ENCODE measurements at places on chromosomes 2 and 18. TPM values are rescaled to one million over a fixed set of nuclear protein-coding genes. Genes with fewer than 3 reads are reported as not detected.

GRCh38 chr2:86053166-86053565, 52.5 kb downstream of the POLR1A start:
- no peak for DNase-seq

DNA sequence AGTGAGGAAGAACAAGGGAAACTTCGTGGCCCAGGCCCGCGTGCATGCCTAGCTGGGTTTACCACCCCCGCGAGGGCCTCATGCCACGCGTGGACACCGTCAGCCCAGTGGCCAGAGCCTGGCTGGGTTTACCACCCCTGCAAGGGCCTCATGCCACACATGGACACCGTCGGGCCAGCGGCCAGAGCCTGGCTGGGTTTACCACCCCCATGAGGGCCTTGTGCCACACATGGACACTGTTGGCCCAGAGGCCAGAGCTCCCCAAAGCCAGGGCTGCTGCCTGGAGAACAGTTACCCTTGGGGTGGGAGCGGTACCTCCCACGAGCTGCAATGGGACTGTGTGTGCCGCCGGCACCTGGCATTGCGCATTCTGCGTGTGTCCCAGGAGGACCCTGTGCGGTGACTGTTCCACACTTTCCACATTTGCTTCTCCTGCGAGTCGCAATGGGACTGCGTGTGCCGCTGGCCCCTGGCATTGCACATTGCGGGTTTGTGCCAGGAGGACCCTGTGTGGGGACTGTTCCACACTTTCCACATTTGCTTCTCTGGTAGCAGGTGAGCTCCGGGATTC, 105.6 kb upstream of the CTDP1 start:
- DNase-seq: no peak

GRCh38 chr2:39228413-39229209, 15.2 kb downstream of the CDKL4 start:
- DNase-seq: no peak

- DNase-seq: no peak
Measured at GRCh38 chr2:135056790-135057189, 4.7 kb downstream of the RAB3GAP1 start.

ASNSD1 gene
- polyA plus RNA-seq: 15.8 TPM

- DNase-seq: no peak
Measured at GRCh38 chr2:235740821-235741220, 247.0 kb downstream of the AGAP1 start.

DNA sequence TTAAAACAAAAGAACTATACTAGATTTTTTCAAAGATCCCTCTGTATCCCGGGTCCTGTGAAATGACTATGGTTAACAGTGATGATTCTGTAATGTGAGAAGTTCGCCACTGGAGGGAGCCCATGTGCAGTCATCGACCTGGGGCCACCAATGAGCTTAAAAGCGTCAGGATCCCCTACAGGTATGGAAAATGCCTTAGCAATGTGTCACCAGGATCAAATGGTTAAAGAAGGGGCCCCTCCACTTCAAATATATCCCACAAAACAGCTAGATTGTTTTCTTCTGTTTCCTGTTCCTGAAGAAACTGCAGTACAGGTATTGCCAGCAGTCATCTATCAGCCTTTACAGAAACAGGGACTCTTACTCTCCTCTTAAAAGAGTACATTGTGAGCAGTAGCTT, 15.3 kb downstream of the CHRNA1 start:
- DNase-seq: peak; percentile 66

GRCh38 chr18:44518091-44518615, 162.5 kb upstream of the SETBP1 start:
- DNase-seq: no peak

DNA sequence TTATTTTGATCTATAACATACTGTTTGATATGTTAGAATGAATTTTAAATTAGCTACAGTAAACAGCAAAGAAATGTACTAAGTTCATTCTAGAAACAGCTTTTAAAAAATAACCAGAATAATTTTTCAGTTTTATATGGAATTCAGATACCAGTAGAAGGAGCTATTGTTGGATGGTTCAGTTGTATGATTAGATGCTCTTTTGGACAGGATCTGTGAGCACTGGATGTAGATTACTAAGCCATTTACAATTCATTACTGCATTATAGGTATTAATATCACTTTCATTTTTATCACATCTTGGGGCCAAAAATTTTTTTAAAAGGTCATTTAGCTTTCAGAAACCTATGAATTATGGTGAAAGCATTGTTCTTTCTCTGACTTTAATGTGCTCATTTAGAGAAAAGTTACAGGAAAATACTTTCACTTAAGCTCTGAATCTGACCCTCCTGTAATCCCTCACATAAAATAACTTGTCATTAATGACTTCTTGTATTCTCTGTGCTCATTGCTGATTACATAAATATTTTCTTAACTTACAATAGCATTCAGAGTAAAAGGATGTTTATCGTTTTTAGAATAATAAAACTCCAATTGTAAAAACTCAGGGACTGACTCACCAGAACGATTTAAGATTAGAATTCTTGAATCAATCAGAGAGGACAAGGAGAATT, 750.2 kb downstream of the SLC4A3 start:
- no peak for DNase-seq

C2orf80 gene
- not detected for polyA plus RNA-seq

DNA sequence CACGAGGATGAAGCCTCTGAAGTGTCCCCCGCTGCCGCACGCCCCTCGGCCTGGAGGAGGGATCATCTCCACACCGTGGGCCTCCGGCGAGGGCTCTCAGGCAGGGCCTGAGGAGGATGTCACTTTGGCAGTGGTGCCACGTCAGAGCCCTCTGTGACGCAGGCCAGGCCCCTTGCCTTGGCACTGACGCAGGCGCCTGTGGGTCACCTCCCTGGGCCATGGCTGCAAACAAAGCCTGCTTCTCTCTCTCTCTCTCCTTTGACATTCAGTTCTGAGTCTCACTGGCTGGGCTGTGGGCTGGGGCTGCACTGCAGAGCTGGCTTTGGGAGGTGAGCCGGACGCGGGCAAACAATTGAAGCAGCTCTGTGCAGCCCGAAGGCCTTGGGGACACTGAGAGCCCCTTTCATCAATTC, 273.7 kb downstream of the TWIST2 start:
- DNase-seq: no peak

SEPTIN10 gene
- 26.1 TPM for polyA plus RNA-seq
